A549 treated with GW870086 at 1 μM for 4 hours (cell line): ENCODE measurements at places on chromosomes 16 and 17. TPM values are rescaled to one million over a fixed set of nuclear protein-coding genes. Genes with fewer than 3 reads are reported as not detected.

Gene ST6GALNAC2
- 0.10 to 0.67 TPM (median 0.47 TPM) in 5 replicates for total RNA-seq

Gene OR2C1
- total RNA-seq: not detected in 5 replicates

Gene WWOX
- total RNA-seq: 10.3 to 17.5 TPM (median 13.1 TPM) in 5 replicates

Gene TRIM65
- 26.4 to 39.7 TPM (median 36.3 TPM) in 5 replicates for total RNA-seq

Gene MSLN
- 2.1 to 4.3 TPM (median 3.2 TPM) in 5 replicates for total RNA-seq

Gene CNTD1
- total RNA-seq: 0.05 to 0.08 TPM (median 0.06 TPM) in 3 of 5 replicates, not detected in the others

Gene MPV17L
- total RNA-seq: 4.6 to 6.0 TPM (median 4.9 TPM) in 5 replicates

Gene RCVRN
- total RNA-seq: not detected in 5 replicates

Gene HSD11B2
- total RNA-seq: 1.3 to 2.1 TPM (median 1.5 TPM) in 5 replicates
